ENCODE measurements at places on chromosomes 1 and 21.

GRCh38 chr1:112325504-112325903, 70.5 kb upstream of the CTTNBP2NL start:
- DNase-seq = no peak

GRCh38 chr1:94801919-94802546, 18.1 kb upstream of the SLC44A3 start:
- DNase-seq = no peak

DNA sequence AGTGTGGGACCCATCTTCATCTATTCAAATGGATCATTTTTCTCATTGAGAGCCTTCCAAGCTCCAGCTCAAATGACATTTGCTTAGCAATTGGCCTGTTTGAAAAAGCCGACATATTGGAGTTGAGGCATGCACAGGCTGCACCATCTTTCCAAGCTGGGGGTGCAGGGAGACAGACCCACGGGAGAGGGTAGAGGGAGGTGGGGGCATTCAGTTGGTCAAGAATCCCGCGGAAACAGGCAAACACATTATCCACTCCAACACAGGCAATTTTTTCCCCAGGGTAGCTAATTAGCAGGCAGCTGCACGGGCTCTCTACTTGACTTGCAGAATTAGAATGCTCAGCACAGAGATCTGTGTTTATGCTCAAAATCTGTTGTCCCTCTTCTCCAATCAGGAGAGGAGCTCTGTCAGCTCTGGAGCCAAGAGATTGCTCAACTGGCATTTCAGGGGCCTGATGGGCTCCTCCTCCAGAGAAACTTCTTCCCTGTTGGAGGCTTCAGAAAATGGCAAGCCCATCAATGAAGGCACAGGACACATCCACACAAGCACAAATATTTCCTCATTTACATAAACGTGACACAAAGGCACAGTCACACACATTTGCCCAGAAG, 267.8 kb downstream of the FOXD2 start:
- no peak for DNase-seq

DNA sequence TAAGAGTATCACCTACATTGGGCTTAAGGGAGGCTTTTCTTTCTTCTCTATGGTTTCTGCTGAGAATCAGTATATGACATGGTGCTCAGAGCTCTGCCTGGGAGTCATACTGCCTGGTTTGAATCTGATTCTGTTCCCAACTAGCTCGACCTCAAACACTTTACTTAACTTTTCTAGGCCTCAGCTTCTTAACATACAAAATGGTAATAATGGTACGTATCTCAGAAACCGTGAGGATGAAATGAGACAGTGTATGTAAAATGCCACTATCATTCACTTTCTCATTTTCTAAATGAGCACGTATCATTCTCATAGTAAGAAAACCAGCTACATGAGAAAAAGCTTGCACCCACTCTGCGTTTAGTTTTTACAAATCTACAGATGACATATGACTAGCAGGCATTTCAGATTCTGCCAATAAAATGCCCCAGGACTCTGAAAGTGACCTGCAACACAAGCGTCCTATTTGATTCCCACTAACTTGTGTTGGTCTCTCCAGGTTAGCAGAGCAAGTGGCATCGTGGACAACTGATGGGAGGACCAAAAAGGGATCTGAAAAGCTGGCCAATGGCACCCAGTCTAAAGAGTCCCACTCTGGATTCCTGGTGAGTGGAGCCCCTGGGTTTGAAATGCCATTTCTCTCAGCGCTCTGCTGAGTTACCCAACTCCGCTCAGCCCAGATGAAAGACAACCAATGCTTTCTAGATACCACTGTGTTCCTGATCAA, 6.1 kb downstream of the CTNNBIP1 start:
- DNase-seq = no peak

DNA sequence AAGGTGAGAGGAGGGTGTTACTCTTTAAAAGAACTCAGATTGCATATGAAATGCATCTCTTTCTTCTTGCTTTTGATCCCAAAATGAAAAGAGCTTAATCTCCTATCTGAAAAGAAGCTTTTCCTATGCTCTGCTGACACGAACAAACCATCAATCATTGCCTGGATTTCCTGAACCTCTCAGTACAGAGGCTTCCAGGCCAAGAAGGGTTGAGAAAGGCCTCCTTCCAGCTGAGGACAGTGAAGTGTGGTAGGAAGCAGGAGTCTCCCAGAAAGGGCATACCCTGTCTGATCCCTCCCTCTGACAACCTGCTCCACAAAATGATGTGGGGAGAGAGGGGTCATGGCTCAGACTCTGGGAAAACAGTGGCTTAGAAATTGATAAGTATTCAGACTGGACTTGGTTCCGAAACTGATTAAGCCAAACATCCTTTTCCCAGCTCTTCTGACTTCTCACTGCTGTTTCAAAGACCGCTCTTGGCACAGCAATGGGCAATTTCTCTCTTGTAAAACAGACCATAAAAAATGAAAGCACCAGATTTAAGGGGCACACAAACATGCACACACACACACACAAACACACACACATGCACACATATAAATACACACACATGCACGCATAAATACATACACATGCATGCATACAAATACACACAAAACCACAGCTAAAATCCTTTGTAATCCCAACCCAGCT, 310.3 kb downstream of the SIPA1L2 start:
- DNase-seq = no peak

DNA sequence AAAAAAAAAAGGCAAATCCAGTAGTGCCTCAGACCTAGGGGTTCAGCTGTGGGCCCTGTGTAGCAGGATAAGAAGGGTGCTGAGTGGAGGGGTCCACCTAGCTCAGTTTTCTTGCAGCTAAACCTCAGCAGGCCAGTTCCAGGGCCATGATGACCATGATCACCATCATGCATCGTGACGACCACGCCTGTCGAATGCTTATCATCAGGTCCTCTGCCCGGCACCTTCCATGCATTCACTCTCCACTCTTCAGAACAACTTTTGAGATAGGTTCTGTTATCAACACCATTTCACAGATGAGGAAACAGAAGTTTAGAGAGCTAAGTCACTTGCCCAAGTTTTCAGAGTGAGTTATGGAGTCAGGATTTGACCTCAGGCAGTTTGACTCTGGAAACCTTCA, 54.9 kb downstream of the ACBD3 start:
- no peak for DNase-seq

- peak; percentile 63 for DNase-seq
These were observed 137.7 kb downstream of the COL11A1 start for GRCh38 chr1:102970496-102971078.

- DNase-seq = no peak
These were observed 338.7 kb downstream of the VAV3 start for GRCh38 chr1:107626073-107626796.

DNA sequence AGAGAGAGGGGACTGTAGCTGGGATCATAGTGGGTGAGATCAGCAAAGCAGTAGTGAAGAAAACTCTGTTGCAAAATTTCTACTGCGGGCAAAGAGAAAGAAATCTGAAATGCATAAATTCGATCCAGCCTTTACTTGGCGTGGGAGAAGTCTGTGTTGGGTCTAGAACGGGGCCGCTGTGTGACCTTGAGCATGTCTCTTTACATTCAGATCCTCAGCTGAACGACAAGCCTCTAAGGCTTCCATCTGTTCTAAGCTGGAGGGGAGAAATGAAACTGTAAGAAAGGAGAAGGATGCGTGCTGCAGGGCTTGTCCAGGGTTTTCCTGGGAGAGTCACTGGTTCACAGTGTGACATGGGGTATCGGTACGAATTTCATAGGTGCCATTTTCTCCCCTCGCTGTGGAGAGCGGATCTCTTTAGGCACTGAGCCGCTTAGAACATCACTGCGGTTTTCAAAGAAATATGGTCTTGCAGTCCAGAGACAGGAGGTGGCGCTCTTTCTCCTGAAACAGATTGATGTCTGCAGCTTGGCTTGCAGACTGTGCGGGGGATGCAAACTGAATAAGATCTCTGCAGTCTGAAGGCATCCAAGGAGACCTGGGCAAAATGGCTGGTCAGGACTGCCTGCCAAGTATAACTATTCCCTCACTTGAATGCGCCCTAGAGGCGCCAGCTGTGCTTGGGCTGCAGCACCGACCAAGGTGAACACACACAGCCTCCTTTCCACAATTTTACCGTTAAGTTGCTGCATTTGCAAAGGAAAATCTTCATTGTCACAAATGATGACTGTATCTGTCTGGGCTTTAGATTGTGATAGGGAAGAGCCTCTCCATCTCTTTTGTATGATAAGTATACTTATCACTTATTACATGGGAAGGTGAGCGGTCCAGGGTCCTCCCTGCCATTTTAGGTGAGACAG, 104.1 kb downstream of the XCL2 start:
- DNase-seq = peak; percentile 59

DNA sequence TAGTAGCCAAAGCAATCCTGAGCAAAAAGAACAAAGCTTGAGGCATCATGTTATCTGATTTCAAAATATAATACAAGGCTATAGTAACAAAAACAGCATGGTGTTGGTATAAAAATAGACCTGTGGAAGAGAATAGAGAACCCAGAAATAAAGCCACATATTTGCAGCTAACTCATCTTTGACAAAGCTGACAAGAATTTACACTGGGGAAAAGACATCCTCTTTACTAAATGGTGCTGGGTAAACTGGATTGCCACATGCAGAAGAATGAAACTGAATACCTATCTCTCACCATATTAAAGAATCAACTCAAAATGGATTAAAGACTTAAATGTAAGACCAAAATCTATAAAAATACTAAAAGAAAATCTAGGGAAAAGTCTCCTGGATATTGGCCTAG, 59.5 kb upstream of the CD55 start:
- DNase-seq = no peak

DNA sequence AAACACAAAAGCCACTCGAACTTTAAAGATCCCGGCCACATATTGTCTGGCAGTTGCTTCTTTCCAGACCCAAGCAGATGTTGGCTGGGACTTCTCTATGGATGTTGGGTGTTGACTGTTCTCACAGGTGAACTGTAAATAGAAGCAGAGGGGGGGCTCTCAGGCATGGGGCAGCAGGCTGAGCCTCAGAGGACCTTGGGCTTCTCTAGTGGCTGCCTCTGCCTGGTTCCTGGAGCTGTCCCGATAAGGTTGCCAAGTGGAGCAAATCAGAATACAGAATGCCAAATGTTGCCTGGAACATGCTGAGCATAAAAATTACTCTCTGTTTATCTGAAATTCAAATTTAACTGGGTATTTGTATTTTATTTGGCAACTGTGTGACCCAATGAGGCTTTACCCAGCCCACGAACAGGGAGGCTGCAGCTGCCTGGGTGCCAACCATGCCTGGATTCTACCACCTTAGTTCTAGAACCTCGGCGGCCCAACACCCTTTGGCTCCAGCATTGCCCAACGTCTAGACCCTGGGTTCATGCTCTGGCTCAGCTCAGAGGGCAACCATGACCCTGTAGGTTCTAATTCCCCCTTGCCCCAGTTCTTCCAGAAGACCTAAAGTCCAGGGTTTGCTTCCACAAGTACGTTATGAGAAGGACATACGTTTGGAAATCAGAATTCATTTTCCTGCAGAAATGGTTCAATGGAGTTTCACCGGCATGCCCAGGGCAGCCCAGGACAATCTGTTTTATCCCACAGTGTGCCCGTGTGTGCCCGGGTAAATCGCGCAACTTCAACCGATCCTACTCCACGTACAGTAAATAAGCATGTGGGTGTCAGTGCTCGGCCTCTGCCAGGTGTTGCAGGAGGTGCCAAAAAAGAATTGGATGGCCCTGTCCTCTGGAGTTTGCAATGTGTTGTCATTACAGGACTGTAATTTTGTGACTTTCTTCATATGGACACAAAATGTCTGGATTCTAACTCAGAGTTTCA, 5.4 kb upstream of the SLC45A1 start:
- DNase-seq = no peak

DNA sequence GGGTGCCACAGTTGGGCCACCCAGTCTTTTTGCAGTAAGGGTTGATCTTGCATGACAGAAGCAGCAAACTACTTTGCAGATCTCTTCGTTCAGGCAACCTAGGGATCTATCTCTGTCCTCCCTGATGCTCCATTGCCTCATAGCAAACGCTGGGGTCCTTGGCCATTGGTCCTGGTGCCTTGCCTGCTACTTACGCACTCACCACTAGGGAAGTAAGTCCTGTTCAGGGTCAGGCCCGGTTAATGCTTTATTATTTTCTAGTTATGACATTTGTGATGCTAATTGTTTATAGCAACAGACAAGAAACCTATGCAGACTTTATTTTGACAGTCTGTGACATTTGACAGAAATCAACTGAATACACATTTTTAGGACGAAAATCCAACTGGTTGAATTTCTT, 326.5 kb upstream of the FMN2 start:
- DNase-seq = no peak

- no peak for DNase-seq
These were observed at the start of gene LCE1F for GRCh38 chr1:152774875-152775274. Gene LCE1F, plus strand, starts transcription at chr1:152775140. Its CDS starts 1,232 bp downstream, at chr1:152776372.

- peak; percentile 80 for DNase-seq
These were observed 231.9 kb downstream of the TNR start for GRCh38 chr1:175511496-175511895.

GRCh38 chr1:232968391-232968790, 18.0 kb downstream of the NTPCR start:
- no peak for DNase-seq

GRCh38 chr1:234874291-234875288, 254.0 kb downstream of the TOMM20 start:
- DNase-seq = no peak

- no peak for DNase-seq
These were observed 13.5 kb downstream of the KCNK1 start for GRCh38 chr1:233627376-233627775.

DNA sequence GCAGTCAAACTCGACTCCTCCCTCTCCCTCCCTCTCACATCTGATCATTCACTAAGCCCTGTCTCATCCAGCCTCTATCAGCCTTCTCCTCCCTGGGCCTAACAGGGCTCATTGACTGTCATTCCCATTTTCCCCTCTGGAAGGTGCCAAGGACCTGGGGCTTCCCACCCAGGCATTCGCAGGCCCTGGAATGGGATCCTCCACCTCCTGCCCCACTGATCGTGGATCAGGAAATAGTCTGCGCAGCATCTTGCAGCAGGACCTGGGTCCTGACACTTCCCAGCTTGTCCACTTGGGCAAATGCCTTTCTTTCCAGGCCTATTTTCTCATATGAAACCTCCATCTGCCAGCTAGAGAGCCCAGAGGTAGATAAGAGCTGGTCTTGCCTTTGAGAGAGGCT, 71.2 kb upstream of the ZC3H12A start:
- no peak for DNase-seq

DNA sequence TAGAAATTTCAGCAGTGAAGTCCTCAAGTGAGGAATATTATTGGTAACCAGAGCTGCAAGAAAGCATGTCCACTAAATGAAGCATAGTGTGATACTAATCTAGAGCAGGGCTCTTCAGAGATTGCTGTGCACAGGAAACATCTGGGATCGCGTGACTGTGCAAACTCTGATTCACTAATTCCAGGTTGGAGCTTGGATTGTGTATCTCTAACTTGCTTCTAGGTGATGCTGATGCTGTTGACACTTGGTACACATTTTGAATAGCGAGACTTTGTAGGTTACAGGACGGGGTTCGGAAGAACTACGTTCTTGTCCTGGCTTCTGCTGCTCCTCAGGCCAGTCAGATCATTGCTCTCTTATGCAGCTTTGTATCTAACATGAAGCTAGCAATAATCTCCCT, 66.5 kb downstream of the PRRX1 start:
- DNase-seq = peak; percentile 66
